ELF-1 (cell line): ENCODE measurements at places on chromosomes 2 and 18.

GRCh38 chr2:181058378-181059269 lies 78.2 kb downstream of the UBE2E3 start:
- DNase-seq, result no peak

GRCh38 chr2:10434886-10435819 lies 13.0 kb downstream of the ODC1 start:
- DNase-seq, result peak; percentile 91

GRCh38 chr18:61531182-61531581 lies 198.0 kb downstream of the CDH20 start:
- no peak for DNase-seq

DNA sequence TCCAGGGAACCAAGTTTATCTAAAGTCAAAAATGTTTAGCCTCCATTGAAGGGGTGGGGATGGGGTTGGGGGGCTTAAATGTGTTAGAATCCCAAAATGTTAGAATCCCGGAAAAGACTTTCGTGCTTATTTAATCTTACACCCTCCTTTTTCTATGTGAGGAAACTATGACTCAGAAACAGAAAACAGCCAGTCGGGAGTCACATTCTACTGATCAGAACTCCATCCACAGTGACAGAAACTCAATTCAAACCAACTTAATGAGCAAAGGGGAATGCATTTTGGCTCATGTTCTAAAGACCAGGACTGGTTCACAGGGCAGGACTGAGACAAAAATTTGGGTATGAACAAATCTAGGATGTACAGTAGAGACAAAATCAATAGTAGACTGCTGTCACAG lies 31.9 kb upstream of the AFTPH start:
- DNase-seq, result no peak

GRCh38 chr2:20186078-20186854 lies 38.7 kb downstream of the SDC1 start:
- peak; percentile 53 for DNase-seq

- DNase-seq, result no peak
These were observed 101.5 kb downstream of the KCNF1 start for GRCh38 chr2:11013196-11013595.

DNA sequence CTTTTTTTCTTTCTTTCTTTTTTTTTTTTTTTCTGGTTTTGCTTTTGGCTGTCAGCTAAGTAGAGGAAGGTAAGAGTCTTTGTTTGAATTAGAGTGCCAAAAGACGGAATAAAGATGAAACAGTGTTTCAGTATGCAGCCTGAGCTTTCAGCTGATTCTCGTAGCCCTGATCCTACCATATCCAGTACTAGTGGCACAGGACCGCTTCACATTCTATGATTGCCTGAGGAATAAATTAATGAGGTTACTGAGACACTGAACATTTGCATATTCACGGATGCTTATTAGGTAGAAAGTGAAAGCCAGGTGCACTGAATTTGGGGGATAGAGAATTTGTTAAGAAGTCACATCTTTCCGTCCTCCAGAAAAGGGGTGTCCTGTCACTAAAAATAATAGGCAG lies 421.5 kb upstream of the POU3F3 start:
- no peak for DNase-seq

DNA sequence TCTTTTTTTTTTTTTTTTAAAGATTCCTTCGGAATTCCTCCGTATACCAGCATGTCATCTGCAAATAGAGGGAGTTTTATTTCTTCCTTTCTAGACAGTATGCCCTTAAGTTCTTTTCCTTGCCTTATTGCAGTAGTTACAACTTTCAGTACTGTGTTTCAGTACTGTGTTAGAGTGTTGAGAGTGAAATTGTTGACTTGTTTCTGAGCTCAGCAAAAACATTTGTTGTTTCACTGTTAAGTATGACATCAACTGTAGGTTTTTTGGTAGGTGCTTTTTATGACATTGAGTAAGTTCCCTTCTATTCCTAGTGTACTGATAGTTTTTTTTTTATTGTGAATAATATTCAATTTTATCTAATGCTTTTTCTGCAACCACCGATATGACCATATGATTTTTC lies 43.9 kb downstream of the ACVR2A start:
- DNase-seq, result no peak

DNA sequence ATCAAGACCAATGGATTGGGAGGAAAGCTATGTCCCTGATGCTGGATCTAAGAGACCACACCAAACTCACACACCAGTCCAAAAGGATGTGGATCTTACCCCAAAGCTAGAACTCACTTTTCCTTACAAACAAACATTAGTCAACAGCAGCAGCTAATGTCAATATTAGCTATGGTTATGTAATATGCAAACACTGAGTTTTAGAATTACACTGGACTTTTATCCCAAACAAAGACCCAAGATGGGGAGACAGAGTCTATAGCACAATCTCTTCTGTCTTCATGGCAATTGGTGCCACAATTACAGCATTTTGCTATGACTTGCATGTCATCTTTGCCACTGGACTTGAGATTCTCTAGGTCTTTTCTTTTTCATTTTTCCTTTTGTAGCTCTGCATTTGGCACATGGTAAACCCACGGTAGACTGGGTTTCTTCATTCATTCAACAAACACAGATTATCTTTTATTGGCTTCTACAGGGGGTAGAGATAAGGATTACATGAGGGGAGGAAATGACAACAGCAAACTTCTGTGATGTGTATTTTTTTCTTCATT lies 59.0 kb downstream of the SPRED2 start:
- no peak for DNase-seq

- DNase-seq, result no peak
These were observed 24.6 kb upstream of the CREB1 start for GRCh38 chr2:207505171-207505570.

GRCh38 chr2:65453916-65454315 lies 21.5 kb upstream of the SPRED2 start:
- no peak for DNase-seq

- DNase-seq, result no peak
These were observed 139.9 kb upstream of the CXCR4 start for GRCh38 chr2:136257893-136258292.

GRCh38 chr2:166485558-166486178 lies 8.4 kb downstream of the SCN7A start:
- DNase-seq, result no peak

DNA sequence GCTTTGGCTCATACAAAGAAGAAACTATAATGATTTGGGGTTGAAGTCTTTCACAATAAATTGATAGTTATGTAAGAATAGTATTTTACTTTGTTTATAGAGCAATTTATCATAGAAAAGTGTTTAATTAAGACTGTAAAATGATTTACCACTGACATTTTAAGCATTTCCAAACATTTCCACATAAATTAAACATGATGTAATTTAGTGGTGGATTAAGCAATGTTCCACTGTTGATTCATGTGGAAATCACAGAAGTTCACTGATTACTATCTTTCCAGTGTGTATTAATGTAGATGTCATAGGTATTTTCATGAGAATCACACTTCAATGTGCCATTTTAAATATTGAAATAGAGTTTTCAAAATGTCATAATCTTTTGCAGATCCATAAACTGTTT lies 40.1 kb upstream of the GRB14 start:
- no peak for DNase-seq

DNA sequence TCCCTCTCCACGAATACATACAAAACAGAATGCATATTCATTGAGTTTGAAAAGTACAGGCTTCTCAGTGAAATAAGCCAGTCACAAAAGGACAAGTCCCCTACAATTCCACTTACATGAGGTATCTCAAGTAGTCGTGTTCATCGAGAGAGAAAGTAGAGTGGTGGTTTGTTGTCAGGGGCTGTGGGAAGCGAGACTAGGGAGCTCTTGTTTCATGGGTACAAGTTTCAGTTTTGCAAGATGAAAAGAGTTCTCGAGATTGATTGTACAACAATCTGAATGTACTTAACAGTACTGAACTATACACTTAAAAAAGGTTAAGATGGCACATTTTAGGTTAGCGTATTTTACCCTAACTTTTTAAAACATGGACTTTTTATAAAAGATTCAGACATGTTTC lies 71.5 kb upstream of the TTC39C start:
- DNase-seq, result no peak

DNA sequence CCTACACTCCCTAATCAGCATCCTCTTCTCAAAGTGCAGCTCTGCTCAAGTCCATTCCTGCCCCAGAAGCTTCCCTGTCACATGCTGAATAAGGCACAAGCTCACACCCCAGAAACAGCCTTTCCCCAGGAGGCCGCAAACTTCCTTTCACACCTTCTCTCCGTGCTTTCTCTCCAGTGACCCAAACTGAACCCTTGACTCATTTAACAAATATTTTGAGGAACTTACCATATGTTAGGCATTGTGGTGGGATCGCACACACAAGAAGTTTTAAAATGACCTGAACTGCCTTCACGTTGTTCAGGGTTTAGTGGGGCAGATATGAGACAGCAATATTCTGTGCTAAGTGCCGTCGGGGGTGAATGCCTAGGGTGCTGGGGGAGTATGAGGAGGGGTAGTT lies 161.3 kb downstream of the INSIG2 start:
- no peak for DNase-seq

- no peak for DNase-seq
These were observed 3.8 kb upstream of the GPR55 start for GRCh38 chr2:230928701-230929380.

GRCh38 chr2:191631754-191632153 lies 46.2 kb upstream of the NABP1 start:
- no peak for DNase-seq

GRCh38 chr2:149800624-149801542 lies 213.3 kb upstream of the MMADHC start:
- peak; percentile 69 for DNase-seq

DNA sequence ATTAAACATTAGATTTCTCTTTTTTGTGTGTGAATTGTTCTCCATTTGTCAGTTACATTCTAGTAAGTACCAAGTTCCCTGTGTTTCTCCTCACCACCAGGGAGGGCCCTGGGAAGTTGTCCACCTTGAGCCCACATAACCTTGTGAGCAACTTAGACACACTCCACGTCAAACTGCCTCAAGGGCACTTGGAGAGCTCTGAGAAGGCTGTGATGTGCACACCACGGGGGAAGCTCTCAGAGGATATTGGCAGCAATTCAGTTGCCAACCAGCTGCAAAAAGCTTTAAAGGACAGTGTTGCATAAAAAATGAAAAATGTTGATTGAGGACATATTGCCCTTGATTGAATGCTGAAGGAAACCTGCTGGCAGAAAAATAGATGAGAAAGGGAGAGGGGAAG lies 743.6 kb downstream of the RNF144A start:
- no peak for DNase-seq

DNA sequence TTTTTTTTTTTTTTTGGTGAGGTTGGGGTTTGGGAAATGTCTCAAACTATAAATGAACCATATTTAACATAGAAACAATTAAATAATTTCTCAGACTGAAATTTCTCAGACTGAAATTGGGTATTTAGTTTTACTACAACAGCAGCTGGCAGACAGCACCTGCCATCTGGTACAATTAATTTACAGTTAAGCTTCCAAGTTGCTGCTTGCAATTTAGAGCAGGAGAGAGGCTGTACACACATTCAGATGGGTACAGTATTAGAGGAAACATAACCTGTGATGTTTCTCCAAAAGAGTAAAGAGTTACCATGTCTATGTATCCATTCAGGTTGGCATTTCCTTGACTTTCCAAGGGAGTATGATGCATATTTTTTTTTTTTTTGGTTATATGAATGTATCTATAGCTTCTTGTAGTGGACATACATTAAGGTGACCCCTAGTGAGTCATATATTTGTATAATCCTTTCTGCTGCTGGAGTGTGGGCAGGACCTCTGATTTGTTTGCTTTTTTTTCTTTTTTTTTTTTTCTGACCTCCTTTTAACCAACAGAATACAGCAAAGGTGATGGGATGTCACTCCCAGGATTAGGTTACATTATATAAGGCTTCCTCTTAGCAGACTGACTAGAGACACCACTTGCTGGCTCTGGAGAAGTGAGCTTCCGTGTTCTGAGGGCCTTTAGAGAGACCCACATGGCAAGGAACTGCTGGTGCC lies 201.7 kb downstream of the PTH2R start:
- DNase-seq, result no peak

GRCh38 chr2:96668771-96669170 lies 26.2 kb downstream of the FER1L5 start:
- no peak for DNase-seq

GRCh38 chr18:59918320-59918755 lies 18.5 kb downstream of the PMAIP1 start:
- peak; percentile 53 for DNase-seq

GRCh38 chr2:180048251-180048650 lies 41.2 kb upstream of the CWC22 start:
- DNase-seq, result no peak

GRCh38 chr2:180872255-180872654 lies 108.2 kb upstream of the UBE2E3 start:
- DNase-seq, result no peak
